ENCODE measurements at places on chromosomes 3 and 15. TPM values are rescaled to one million over a fixed set of nuclear protein-coding genes. Genes with fewer than 3 reads are reported as not detected.

- no peaks in the 10 kb centered on the region for H3K36me3 ChIP-seq
- no peak overlapping the region for H3K4me3 ChIP-seq
- H3K27me3 ChIP-seq, result no peaks in the 10 kb centered on the region
- no peak for DNase-seq
- no peak overlapping the region for H3K27ac ChIP-seq
- H3K4me1 ChIP-seq, result peaks cover 4% of the 10 kb centered on the region
Measured at GRCh38 chr3:162147996-162148395, 651.4 kb downstream of the OTOL1 start.

MAN2C1 gene
- polyA plus RNA-seq, result 379 TPM

CCR3 gene
- not detected for polyA plus RNA-seq

GRCh38 chr3:120147072-120147871 lies 53.0 kb upstream of the GSK3B start:
- H3K27me3 ChIP-seq, result no peaks in the 10 kb centered on the region
- no peak overlapping the region for H3K4me3 ChIP-seq
- H3K4me1 ChIP-seq, result peaks cover 33% of the 10 kb centered on the region
- no peaks in the 10 kb centered on the region for H3K36me3 ChIP-seq
- H3K27ac ChIP-seq, result no peak overlapping the region
- peak; percentile 70 for DNase-seq

SATB1 gene
- 8.1 TPM for polyA plus RNA-seq

ZPLD1 gene
- 0.43 TPM for polyA plus RNA-seq

DNA sequence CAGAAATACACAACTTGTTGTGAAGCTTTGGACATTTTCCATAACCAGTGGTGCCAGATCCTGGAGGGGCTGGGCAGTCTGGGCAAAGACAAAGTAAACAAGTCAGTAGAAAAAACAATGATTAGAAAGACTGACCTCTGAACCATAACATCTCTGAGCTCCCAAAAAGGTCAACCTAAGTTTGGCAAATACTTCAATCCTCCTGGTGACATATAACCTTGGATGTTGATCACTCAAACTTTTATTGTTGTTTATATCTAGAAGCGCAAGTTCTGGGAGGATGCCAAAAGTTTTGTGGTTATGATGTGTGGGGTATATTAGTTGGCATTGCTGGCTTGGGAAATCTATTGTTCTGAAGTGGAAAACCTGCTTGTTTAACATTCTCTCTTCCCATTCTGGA lies 257.7 kb downstream of the DIPK2A start:
- H3K27me3 ChIP-seq, result no peaks in the 10 kb centered on the region
- H3K4me1 ChIP-seq, result no peaks in the 10 kb centered on the region
- H3K4me3 ChIP-seq, result no peak overlapping the region

- H3K27ac ChIP-seq, result no peak overlapping the region
- no peak for DNase-seq
- peaks cover 6% of the 10 kb centered on the region for H3K27me3 ChIP-seq
- no peaks in the 10 kb centered on the region for H3K4me1 ChIP-seq
Measured at GRCh38 chr3:185150561-185150960, 2.3 kb downstream of the C3orf70 start.

DNA sequence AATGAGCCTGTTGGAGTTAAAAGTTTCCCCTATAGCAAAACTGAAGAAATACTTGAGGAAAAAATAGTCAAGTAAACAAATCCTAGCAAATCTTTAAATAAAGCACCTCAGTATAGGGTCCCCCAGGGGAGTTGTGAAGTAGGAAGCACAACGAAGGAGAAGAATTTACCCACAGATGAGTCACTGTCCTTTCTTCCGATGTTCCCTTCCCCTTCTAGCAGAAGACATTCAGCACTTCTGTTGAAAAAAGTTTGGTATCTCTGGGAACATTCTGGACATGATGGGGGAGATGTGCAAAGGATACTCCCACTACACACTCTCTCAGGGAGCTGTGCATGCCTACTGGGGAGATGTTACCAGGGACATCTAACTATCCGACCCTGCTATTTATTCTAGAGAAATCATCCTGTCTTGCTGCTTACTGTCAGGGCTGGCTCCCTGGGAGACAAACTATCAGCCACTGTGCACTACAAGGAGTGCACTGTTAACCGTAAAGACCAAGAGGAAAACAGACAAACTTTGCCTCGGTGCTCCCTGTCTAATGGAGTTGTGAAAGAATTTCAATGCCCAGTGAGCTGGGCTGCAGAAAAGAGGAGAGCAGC lies 93.8 kb downstream of the RFTN1 start:
- peaks cover 10% of the 10 kb centered on the region for H3K4me1 ChIP-seq
- no peaks in the 10 kb centered on the region for H3K27me3 ChIP-seq
- no peak overlapping the region for H3K4me3 ChIP-seq
